AG04450 (cell line): ENCODE measurements at places on chromosomes 3 and 15.

- DNase-seq = no peak
Measured at GRCh38 chr3:44104043-44104442, 137.6 kb upstream of the TOPAZ1 start.

DNA sequence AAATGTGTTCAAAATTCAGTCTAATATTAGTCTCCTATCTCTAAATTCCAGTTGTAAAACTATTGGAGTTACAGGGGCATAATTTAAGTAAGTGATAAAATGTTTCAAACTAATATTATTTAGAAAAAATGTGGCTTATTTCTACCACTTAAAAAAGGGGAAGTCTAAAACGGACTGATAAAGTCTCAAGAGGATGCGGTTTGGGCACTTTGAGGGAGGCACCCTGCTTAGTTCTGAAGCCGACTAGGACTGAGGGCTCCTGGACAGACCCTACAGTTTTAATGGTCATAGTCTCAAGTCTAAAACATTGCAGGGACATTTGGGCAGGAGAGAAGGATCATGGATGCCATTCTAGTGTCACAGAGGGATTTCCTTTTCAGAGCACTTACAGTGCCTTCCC is 566.3 kb downstream of the NR2F2 start:
- DNase-seq = no peak

GRCh38 chr3:130857336-130858026 is 36.4 kb upstream of the ATP2C1 start:
- no peak for DNase-seq

DNA sequence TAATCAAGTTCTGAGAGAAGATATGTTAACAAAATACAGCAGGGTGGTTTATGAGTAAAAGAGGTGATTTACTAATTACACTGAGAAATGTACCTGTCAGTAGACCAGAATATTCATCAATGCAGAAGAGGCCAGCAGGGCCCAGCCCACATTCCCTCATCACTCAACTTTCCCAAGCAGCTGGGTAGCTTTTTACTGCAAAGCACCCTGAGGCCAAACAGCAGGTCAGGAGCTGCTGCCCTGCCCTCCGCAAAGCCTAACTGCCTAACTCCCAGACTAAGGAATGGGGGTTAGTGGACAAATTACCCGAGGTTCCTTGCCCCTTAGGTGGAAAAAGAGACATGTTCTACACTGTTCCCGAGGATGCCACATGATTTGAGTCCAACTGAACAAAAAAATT is 108.2 kb downstream of the TBL1XR1 start:
- DNase-seq = no peak
